ENCODE measurements at places on chromosomes 6 and 20.

- no peak for DNase-seq
These were observed 39.6 kb upstream of the PTGIS start for GRCh38 chr20:49607568-49607967.

DNA sequence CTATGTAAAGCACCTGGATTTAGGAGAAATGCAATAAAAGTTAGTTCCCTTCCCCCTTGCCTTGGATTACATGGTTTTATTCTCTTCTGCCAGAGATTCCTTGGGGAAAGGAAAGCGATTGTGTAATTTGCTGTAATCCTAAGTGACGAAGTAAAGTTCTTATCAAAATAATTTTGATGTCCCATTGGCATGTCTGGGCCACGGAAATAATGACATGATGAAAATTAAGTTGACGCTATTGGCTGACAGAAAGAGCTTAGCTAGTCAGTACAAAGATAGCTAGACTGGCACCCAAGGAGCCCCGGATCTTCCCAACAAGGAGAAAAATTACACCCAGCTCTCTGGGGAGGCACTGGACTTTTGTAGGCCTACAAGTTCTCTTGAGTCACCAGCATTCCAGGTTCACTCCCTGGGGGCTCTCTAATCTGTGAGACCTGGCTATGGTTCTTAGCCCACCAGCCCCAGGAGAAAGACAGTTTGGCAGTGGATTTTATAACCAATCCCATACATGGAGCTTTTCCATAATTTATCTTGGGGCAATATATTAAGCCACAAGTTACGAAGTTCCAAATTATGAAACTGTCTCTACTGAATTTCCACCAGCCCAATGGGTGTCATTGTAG is 59.9 kb downstream of the FOXA2 start:
- no peak for DNase-seq

GRCh38 chr6:33692078-33692759 is 19.3 kb downstream of the UQCC2 start:
- no peak for DNase-seq

- no peak for DNase-seq
These were observed 62.8 kb downstream of the ILRUN start for GRCh38 chr6:34633785-34634184.

DNA sequence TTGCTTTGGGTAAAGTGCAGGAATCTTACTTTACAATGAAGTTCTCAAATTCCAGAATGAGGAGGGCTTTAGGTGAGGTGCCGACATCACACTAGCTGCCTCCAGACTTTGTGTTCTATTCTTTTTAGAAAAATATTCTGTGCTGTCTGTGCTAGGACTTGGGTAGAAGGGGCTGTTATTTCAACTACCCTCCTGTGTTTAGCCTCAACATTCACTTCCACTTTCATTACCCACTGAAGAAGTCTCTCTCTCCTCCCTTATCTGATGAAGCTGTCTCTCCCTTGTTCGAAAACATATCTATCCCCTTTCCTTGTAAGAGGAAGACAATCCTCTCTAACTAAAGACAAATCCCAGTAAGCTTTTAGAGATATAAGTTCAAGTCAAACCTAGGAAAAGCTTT is 25.0 kb upstream of the BRPF3 start:
- no peak for DNase-seq

DNA sequence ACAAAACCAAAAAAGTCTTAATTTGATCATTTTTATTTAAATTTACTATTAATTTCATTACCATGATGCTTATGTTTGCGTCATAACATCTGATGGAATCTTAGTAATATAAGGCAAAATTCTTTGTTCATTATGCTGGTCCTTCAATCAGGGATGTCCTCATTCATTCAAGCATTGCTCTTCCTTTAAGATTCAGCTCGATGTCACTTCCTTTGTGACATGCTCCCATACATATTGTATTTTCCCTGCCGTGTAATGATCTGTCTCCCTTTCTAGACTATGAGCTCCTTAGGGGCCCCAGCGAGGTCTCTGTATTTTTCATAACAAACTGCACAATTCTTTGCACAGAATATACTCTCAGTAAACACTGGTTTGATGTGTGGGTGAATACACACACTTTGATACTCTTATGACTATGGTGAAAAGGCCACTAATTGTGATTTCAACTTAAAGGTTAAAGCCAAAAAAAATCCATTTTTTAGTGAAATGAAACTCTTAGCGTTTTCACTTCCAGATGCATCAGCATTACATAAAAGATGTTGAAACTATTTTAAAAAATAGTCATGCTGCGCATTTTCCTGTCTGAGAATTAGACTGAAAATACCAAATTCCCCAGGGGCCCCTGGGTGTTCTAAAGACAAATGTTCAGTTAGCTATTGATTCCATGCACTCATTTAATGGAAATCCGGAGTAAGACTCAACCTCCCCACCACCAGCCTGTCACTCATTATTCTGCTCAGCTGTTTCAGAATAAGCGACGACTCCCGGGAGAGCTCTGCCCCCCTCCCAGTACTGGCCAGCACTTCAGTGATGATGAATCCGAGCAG is 169.7 kb downstream of the ATXN1 start:
- no peak for DNase-seq

- no peak for DNase-seq
These were observed 6.0 kb downstream of the PPIL6 start for GRCh38 chr6:109434456-109434855.

DNA sequence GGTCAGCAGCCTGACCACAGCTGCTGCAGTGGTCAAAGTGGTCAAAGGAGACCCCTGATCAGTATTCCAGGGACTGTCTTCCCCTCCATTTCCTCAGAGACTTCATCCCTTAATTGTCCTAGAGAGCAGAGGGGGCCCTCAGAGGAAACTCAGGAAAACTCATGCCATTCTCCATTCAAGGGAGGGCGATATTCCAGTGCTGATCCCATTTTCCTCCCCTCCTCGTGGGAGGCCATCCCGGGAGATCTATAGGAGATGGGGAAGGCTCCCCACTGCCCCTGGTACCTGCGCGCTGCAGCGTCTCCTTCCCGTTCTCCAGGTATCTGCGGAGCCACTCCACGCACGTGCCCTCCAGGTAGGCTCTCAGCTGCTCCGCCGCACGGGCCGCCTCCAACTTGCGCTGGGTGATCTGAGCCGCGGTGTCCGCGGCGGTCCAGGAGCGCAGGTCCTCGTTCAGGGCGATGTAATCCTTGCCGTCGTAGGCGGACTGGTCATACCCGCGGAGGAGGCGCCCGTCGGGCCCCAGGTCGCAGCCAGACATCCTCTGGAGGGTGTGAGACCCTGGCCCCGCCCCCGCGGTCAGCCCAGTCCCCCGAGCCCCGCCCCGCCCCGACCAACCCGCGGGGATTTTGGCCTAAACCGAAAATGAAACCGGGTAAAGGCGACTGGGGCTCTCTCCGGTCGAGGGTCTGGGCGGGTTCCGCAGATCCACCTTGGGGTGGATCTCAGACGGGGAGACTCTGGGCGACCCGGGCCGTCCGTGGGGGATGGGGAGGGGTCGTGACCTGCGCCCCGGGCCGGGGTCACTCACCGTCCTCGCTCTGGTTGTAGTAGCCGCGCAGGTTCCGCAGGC is 878 bp downstream of the HLA-C start:
- DNase-seq: no peak

GRCh38 chr6:145784683-145785082 is 29.9 kb downstream of the FBXO30 start:
- no peak for DNase-seq

GRCh38 chr6:10510592-10511367 is 10.4 kb upstream of the GCNT2 start:
- no peak for DNase-seq

GRCh38 chr6:156875062-156875461 is 97.9 kb downstream of the ARID1B start:
- no peak for DNase-seq

GRCh38 chr6:43454290-43454695 is 1.1 kb downstream of the DLK2 start:
- no peak for DNase-seq

DNA sequence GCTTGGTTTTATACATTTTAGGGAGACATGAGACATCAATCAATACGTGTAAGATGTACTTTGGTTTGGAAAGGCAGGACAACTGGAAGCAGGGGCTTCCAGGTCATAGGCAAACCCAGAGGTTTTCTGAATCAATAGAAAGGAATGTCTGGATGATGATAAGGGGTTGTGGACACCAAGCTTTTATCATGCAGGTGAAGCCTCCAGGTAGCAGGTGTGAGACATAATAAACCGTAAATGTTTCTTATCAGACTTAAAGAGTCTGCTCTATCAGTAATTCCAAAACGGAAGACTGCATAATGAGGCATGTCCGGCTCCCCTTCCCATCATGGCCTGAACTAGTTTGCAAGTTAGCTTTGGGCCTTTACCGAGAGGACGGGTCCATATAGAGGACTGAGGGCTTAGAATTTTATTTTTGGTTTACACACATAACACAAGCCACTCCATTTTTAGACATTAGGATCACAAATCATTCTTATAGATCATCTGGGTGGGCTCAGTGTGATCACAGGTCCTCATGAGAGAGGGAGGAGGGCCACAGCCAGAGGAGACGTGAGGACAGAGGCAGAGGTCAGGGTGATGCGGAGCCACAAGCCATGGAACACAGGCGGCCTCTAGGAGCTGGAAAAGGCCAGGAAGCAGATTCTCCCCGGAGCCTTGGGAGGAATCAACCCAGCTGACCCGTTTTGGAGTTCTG is 10.7 kb upstream of the SERPINB9 start:
- DNase-seq: no peak

- DNase-seq: no peak
These were observed 375.7 kb upstream of the MARCKS start for GRCh38 chr6:113481458-113481857.

DNA sequence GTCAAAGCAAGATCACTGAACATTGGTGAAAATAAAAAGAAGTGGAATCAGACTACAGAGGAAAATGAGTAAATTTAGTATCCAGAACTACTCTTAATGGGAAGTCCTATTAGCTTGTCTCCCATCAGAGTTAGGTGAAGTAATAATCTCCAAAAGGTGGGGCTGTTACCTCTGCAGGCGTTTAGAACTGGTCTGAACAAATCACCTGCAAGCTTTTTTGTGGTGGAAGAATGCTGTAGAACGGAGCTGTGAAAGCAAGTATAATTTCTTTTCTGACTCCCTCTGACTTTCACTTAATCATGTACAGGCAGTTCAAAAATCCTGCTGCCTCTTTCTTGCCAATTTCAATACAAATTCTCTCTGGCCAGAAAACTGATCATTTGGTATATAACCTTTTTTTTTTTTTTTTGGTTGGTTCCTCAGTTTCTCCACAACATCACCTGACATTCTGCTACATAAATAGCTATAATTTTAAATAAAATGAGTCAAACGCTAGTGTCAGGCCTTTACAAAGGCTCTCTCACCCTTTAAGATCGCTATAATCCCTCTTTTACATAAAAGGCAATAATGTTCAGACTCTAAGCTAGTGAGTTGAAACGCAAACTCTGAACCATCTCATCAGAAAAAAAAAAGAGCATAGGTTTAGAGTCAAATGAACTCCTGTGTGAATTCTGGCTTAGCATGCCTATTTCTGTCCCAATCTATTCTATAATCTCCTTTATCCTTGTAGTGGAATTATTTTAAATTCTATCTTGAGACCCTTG is 38.8 kb downstream of the CITED2 start:
- DNase-seq: no peak

- no peak for DNase-seq
These were observed 2.3 kb upstream of the SIRPB2 start for GRCh38 chr20:1493536-1493935.

DNA sequence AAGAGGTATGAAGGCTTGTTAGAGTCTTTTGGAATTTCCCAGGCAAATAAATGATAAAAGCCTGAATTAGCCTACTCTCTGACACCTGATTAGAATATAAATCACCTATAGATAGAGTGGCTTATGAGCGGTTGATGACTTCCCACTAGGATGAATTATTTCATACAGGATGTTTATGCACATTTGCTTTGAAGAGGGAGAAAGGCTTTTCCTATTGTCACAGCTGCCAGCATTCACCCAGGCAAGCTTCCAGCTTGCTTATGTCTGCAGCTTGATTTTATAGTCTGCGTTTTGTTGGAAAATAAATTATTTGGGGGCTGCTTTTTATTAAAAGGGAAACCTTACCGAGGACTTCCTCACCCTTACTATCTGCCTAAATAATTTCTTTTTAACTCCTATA is 51.3 kb upstream of the EIF2S2 start:
- DNase-seq: no peak

DNA sequence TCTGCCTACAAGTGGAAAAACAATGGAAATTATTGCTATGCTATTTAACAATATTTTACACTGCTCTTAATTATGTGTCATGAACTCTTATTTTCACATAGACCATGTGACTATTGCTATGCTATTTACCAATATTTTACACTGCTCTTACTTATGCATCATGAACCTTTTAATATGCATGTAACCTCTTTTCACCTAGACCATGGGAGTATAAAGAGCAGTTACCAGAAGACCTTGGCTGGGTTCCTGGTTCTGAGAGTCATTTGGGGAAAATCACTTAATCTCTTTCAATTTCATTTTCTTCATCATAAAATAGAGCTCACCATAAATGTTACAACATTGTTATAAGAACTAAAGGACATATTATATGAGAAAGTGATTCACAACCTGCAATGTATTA is 223.8 kb upstream of the RNF217 start:
- no peak for DNase-seq

DNA sequence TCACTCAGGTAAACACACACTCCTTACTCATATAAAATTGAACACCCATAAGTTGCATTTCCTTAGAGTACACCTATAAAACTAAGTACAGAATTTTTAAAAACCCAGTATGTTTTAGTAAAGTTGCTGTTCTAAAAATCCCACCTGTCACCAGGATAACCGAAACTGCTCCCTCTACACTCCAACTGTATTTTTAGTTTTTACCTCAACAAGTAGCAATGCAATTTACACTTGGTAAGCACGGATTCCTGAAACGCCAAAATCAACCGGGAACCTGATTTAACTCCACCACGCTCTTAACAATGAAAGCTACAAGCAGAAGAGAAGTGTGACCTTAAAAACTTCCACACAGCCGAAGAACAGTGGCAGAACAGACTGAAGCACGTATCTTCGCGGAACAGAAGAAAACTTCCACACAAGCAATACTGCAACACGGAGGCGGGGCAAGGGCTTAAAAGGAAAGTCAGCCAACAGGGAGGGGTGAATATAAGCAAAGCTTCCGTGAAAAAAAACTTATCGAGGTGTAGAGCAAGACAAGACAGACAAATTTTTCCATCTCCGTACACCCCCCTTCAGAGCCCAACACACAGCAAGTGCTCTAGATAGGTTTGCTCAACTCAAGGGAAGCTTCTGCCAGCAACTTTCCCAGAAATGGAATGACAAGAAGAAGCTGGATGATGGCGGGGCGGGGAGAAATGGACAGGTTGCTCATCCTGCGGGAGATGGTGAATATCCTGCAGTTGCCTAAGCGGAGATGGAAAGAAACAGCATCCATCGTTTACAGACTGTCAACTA is 1.4 kb downstream of the STAU1 start:
- DNase-seq: no peak

GRCh38 chr20:4726710-4727397 is 5.1 kb downstream of the PRND start:
- no peak for DNase-seq

All from D721Med (cell line).